ENCODE measurements at places on chromosomes 1 and 21.

- no peak for DNase-seq
Measured at GRCh38 chr1:114455102-114455785, 55.8 kb downstream of the TRIM33 start.

DNA sequence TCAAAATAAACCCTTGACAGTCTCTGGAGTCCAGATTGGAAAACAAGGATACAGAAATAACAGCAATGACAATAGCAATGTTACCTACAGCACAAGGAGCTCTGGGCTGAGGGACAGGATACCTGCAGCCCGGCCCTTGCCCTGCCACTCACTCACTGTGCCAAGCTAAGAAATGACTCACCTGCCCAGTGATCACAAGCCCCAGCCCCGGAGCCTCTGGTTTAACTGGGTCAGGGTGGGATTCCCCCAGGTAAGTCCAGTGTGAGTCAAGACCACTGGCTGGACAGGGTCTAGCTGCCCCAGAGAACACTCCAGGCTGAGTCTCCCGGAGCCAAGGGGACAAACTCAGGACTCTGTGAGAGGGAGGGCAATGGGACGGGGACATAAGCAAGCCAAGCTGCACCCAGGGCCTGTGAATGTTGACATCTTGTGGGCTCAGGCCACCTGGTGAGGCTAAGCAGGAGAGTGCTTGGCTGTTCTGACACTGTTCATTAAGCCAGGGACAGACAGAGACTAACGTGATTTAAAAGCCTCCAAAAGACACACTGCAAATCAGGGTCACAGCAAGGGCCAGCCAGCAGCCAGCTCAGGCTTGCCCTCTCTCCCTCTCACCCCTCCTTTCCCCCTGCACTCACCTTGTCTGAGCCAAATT lies 64.1 kb downstream of the MIS18A start:
- DNase-seq, result no peak

DNA sequence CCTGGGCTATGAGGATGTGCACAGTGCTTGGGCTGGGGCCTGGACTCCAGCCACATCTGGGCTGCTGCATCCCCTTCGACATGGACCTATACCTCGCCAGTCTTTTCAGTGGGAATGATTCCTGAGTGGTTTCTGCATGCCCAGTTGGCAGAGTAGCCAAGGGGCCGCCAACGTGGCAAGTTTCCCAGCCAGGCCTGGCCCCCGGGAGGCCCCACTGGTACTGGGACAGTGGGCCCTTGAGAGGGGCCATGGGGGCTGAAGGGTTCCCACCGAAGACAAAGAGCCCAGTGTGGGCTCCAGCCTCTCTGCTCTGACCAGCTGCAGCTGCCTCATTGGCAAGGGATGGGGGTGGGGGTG lies 15.4 kb downstream of the RAP1GAP start:
- no peak for DNase-seq

DNA sequence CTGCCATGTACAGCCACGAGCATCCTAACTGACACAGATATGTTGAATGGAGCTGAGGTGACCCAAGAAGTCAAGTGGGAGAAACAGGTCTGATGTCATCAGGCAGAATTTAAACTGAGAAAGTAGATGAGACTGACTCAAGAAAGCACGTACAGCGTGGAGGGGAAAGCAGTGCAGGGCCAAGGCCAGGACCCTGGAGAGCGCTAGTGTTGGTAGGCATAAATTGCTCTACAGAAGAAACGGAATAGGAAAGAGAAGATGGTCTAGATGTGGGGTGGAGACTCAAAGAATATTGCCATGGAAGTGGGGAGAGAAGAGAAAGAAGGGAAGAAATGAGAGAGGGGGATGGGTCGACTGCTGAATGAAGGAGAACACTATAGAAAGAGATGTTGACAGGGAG lies 45.3 kb upstream of the GJB5 start:
- no peak for DNase-seq

GRCh38 chr1:58979086-58979485 lies 195.2 kb upstream of the JUN start:
- no peak for DNase-seq

DNA sequence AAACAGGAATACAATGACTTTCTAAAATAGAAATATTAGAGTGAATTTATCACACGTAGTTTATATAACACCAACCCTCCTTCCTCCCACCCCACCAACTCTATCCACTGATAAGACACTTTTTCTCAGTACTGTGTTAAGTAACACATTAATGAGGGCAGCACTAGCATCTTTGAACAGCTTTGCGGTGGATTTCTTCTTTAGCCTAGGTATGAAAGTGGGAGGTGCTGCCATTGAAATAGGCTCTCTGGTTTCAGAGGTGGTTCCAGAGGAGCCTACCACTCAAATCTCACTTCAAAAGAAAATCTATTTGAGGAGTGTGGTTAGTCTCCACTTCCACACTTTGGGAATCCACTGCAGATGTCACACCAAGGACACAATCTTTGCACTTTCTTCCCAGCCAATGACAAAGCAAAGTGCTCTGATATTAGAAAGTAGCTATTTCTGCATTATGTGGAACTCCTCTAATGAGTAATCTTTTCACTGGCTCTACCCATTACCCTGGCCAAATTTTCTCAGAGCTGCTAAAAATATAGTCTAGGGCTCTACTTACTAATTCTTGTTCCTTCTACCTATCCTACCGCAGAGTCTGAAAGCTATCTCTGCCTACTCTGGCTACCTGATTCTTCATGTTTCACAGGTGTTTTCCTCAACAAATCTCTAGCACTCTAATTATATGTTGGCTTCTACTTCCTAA lies 1667.8 kb downstream of the MRPL39 start:
- DNase-seq, result no peak

DNA sequence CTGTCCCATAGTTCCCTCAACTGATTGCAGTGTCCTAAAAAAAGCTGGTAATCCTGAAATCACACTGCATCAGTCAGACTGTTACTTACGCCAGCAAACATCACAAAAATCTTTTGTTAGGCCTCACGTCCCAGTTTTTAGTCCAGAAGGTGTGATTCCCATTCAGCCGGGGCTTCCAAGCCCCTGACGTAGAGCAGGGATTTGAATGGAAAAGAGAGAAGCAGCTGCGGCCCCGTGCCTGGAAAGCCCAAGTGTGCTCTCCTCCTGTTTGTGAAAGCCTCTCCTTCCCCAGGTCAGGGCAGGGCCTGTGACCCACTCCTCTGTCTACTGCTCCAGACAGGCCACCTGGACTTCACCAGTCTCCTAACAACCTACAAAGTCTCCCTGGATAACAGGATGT lies 20.7 kb downstream of the KCNA10 start:
- DNase-seq, result no peak
